Spinal cord (tissue), 10 donors: ENCODE measurements at places on chromosomes 7 and 10. TPM values are rescaled to one million over a fixed set of nuclear protein-coding genes. Genes with fewer than 3 reads are reported as not detected.

DNA sequence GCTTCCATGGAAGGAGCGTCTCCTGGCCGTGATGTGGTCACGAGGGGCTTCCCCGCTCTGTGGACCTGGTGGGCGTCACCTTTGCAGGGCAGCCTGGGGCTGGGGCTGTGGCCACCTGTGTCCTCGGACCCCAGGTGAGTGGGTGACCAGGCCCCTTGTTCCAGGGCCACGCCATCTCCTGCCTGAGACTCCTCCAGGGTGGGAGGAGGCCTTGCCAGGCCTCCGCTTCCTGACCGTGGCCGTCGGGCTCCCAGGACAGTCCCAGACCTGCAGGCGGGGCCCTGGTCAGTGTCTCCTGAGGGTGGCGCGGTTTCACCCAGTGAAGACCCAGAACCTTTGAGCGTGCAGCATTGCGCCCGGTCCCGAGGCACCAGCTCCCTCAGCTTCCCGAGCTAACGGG, 20.4 kb upstream of the UTF1 start:
- DNase-seq: no peak

DNA sequence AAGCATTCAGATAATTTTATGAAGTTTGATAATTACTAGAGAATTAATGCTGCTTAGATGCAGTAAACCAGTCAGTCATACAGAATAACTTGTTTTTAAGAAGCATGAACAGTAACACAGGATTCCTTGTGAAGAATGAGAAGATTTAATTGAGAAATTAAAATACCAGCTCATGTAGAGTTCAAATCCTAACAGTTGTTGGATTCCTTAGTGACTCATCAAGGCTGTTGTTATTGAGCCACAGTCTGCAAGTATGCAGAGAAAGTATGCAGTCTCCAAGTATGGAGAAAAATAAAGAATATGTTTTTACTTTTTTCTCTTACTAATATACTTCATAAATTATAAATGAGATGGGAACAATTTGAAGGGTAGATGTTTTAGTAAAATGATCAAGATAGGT, 30.2 kb upstream of the CYP26C1 start:
- no peak for DNase-seq

DNA sequence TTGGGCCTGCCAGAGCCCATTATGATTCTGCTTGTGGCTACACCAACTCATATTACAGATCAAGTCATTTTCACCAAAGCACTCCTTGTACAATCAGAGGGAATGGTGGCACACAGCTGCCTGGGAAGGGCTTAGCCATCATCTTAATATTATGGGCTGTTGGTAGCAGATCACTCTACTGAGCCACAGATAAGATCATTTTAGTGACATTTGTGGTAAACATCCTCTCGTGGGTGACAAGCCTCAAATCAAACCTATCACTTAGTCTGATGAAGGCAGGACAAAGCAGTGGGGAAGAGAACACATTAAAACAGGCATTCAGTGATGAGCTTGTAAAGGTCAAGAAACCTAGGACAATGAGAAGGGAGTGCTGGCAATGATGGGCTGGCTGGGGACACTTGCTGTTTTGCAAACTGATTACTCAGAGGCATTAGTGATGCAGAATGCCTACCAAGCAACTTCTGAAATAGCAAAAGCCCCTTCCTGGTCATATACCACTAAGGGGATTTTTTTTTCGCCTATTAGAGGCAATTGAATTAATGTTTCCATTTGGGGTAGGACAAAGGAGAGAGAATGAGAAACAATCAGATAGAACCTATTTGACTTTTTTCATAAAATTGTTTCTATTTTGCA, 137.5 kb upstream of the WDR11 start:
- no peak for DNase-seq

GRCh38 chr10:133021116-133021962, 66.4 kb upstream of the ADGRA1 start:
- DNase-seq: no peak

DNA sequence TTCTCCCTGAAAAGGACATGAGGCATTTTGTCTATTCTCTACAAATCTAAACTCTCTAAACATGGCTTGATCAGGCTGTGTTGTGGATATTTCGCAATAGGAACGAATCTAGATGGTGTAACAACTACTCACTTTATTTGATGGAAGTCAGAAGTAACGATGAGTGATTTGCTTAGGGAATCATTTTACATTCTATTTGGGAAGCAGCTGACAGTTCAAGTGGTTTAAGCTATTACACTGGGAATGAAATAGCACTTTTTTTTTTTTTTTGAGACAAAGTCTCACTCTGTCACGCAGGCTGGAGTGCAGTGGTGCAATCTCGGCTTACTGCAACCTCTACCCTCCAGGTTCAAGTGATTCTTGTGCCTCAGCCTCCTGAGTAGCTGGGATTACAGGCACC, 44.1 kb downstream of the NPY start:
- DNase-seq: no peak

- DNase-seq: no peak
Observed at GRCh38 chr10:274866-275265, 139.6 kb downstream of the ZMYND11 start.

DNA sequence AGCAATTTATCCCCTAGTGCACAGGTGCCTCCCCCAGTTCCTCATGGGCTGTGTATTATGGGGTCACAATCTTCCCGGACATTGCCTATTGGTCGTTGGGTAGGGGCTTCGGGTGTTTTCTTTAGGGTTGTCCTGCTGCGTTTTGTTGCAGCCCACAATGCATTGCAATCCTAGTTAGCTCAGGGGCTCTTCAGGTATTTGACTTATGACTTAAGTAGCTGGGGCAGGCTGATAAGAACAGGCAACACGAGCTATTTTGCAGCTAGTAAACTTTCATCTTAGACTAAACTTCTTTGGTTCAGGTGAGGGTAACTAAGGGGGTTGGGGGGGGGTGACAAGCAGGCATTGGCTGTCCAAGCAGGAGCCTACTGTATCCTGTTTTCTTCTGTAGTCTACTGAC, 158.5 kb downstream of the TPST1 start:
- no peak for DNase-seq

GRCh38 chr7:94338921-94339371, 55.7 kb upstream of the COL1A2 start:
- no peak for DNase-seq

DNA sequence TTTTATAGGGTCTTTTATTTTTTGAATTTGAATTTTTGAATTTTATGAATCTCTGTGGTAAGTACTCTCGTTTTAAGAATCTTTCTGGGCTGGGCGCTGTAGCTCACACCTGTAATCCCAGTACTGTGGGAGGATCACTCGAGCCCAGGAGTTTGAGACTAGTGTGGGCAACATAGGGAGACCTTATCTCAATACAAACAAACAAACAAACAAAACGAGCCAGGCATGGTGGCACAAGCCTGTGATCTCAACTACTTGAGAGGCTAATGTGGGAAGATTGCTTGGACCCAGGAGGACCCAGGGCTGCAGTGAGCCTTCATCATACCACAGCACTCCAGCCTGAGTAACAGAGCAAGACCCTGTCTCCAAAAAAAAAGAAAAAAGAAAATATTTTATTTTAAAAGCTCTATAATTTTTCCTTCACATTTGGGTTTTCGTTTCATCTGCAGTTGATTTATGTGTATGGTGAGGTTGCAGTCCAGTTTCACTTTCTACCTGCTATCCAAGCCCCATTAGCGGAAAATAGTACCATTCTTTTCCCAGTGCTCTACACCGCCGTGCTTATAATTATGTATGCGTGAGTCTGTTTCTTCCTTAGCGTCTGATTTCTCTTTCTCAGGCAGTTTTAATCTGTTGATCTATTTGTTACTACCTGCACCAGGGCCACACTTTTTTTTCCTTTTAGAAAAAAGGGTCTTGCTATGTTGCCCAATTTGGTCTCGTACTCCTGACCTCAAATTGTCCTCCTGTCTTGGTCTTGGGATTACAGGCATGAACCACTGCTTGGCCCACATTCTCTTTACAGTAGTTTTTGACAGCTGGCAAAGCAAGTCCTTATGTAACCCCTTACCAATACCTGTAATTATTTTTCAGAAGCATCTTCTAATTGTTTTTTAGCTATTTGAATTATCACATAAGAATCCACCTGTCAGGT, 21.7 kb downstream of the TRIM24 start:
- no peak for DNase-seq

DNA sequence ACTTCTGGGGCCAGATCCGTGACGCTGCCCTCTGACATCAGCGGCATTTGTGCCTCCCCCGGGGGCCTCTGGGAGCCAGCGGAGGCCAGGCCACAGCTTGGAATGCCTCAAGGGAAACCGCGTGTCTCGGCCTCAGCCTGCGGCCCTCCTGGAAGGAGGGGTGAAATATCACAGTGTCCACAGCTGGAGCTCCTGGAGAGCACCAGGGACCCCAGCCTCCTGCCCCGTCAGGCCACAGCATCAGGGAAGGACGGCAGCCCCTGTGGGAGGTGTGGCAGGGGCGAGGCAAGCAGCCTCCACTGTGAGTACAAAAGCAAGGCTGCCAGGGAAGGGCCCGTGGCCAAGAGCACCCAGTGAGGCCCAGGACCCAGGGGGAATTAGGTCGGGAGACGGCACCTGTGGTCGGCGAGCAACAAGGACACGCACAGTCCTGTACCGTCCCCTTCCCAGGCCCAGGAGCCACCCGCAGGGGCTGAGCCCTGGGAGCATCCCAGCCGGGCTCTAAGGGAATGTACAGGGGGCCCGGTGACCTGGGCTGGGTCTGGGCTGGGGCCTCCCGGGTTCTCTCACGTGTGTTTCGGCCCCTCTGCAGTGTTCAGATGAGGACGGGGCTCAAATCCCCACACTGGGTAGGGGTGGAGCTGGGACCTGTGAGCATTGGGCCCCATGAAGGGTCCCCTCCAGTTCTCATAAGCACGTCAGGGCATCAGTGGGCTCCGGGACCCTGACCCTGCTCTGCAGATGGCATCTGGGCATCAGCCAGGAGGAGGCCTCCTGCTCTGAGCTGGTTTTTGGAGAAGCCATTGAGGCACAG, 18.7 kb upstream of the KNDC1 start:
- DNase-seq: no peak

DNA sequence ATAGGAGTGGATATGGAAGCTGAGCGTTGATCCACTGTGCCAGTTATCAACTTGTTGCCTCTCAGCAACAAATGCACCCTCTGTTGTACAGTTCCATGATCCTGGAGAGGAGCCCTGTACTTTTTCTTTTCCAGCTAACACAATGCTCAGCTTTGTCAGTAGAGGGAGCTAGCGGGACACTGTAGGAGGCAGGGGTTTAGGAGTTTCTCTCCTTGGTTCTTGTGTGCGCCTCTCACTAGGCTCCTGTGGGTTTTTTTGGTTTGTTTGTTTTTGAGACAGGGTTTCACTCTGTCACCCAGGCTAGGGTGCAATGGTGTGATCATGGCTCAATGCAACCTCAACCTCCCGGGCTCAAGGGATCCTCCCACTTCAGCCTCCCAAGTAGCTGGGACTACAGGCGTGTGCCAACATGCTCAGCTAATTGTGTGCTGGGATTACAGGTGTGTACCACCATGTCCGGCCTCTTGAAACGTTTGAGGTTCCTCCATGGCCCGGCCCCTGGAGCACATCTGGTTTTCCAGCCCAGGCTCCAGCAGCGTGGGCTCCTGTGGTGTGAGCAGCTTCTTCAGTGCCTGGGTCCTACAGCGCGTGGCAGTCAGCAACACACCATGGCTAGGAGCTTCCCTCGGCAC, 12.0 kb upstream of the MARVELD1 start:
- peak; percentile 61 for DNase-seq

DNA sequence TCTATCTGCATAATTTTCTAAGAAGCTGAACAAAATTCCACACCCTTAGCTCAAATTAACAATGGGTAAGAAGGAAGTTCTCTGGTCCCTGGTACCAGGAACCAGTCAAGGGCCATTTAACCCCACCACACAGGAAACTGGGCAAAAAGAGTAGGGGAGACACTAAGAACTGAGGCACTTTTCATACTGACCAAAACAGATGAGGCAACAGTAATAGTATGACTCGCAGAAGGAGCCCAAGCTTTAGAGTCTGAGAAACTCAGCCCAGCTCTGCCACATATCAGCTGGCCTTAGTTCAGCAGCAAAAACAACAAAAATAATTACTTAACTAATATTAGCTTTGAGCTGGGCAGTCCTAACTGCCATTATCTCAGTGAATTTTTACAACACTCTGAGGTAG, 221.2 kb downstream of the FAM107B start:
- DNase-seq: no peak

- no peak for DNase-seq
Observed at GRCh38 chr10:11698691-11699549, 43.3 kb upstream of the ECHDC3 start.

DNA sequence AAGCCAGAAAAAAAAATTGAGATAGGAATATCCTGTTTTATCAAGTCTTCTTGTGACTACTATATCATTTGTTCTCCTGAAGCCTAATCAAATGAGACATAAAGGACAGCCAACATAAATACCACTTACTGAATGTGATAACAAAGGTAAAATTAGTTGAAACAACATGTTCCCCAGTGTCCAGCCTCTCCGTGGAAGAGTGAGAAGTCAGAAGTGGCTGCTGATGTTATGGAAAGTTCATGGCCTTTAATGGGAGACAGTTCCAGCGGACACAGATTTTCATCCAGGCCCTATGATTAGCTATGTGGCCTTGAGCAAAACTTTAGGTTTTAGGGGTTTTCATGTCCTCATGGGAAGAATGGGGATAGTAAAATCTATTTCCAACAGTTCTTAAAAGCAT, 724.3 kb downstream of the SUGCT start:
- no peak for DNase-seq

GRCh38 chr10:99850021-99850766, 67.8 kb downstream of the ABCC2 start:
- no peak for DNase-seq

DNA sequence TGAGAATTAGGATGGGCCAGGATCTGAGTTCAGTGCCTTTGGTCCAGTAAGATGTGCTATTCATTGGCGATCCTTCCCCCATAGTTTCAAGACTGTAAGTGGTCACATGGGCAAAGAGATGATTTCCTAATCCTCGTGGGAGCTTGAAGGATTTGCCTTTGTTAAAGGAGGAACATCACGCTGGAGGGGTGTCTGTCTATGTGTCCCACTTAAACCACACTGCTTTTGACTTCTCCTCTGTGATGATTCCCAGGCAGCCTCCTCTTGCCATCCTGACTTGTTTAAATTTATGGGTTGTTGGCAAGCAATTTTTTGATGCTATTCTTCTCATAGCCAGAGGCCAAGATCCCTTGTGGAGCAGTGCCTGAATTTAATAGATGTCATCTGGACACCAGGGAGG, 154.0 kb downstream of the TCF7L2 start:
- no peak for DNase-seq

Gene GRID2IP
- 0.39 TPM for total RNA-seq

Gene AGBL3
- total RNA-seq: 5.9 TPM

Gene TMEM273
- 10.9 TPM for total RNA-seq

Gene NT5C3A
- 52.6 TPM for total RNA-seq

Gene JCAD
- 48.3 TPM for total RNA-seq

Gene GPR15LG
- total RNA-seq: not detected

Gene PAX2
- total RNA-seq: 1.9 TPM

Gene GNGT1
- total RNA-seq: not detected

Gene LRRTM3
- 28.6 TPM for total RNA-seq

Gene PLEKHS1
- total RNA-seq: 0.11 TPM

Gene FXYD4
- total RNA-seq: not detected

Gene SLC26A5
- total RNA-seq: 0.99 TPM

Gene IDI2
- not detected for total RNA-seq
